ENCODE measurements at places on chromosomes 4 and X. TPM values are rescaled to one million over a fixed set of nuclear protein-coding genes. Genes with fewer than 3 reads are reported as not detected.

KLF8 gene
- total RNA-seq = not detected

AMTN gene
- total RNA-seq = not detected

GYPB gene
- not detected for total RNA-seq

MXD4 gene
- total RNA-seq = 10.9 TPM

MAGEA2 gene
- 67.5 TPM for total RNA-seq

STIM2 gene
- 19.7 TPM for total RNA-seq

LAMP2 gene
- total RNA-seq = 218 TPM

BMP3 gene
- not detected for total RNA-seq

NOCT gene
- 24.0 TPM for total RNA-seq

ATOH1 gene
- not detected for total RNA-seq

AFP gene
- total RNA-seq = not detected

GPR173 gene
- total RNA-seq = not detected

AKAP4 gene
- not detected for total RNA-seq

SOX3 gene
- total RNA-seq = not detected

All from SK-MEL-5 (cell line).